Stimulated activated CD8-positive, alpha-beta memory T cell treated with anti-CD3 and anti-CD28 coated beads, Interleukin-15, amount 100 ng/mL, for 48 hours (primary cell): ENCODE measurements at places on chromosomes 5 and 9.

GRCh38 chr9:14423815-14424261 is 109.9 kb upstream of the NFIB start:
- no peak for DNase-seq

- no peak for DNase-seq
These were observed 47.0 kb upstream of the CAST start for GRCh38 chr5:96615223-96615622.

DNA sequence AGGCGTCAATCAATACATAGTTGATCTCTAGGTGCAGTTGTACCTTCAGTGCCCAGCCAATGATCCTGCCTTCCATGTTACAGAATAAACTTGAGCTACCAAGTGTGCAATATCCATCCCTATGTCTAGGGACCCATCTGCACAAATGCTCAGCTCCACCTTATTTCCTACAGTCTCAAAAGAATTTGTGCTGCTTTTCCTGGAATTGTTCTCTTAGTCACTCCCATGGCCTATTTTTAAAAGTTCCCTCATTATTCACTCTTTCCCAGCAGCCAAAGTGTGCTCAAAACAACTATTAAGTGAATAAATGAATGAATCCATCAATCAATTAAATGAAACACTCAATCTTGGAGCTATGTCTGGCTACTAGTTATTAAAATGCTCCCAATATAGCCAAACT is 14.7 kb downstream of the LIX1 start:
- DNase-seq, result no peak

DNA sequence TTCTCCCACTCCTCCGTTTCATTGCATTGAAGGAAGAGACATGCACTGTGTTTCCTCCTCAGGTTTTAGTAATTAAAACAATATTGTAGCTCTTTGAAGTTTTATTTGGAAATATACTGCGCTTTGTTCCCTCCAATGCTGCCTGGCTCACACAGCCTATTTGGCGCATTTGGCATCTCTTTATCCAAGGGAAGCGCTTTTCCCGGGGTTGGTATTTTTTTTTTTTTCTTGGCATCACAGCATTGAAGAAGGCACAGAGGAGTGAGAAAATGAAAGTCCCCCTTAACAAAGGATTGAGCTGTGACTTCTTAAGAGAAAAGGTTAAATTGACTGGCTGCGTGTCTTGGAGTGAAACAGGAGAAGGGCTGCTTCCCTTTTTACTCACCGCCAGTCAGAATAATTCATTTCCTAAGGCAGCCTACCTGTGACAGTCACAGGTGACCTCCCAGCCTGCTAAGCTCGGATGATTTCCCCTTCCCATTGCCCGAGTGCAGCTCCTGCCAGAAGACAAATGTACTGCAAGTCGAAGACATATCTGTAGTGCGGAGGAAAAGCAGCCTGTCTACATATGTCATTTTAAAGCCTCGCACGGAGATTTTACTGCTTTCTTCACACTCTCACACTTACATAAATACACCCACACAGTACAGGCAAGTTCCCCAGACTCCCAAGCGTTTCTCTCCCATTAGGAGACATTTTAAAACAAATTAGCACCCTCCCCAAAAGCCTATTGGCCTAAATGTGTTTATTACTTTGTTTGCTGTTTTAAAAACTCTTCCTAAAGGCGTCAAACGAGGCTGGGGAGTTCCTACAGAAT is 665.5 kb upstream of the ZNF608 start:
- no peak for DNase-seq

- no peak for DNase-seq
These were observed 12.4 kb upstream of the CXXC5 start for GRCh38 chr5:139635606-139636206.

DNA sequence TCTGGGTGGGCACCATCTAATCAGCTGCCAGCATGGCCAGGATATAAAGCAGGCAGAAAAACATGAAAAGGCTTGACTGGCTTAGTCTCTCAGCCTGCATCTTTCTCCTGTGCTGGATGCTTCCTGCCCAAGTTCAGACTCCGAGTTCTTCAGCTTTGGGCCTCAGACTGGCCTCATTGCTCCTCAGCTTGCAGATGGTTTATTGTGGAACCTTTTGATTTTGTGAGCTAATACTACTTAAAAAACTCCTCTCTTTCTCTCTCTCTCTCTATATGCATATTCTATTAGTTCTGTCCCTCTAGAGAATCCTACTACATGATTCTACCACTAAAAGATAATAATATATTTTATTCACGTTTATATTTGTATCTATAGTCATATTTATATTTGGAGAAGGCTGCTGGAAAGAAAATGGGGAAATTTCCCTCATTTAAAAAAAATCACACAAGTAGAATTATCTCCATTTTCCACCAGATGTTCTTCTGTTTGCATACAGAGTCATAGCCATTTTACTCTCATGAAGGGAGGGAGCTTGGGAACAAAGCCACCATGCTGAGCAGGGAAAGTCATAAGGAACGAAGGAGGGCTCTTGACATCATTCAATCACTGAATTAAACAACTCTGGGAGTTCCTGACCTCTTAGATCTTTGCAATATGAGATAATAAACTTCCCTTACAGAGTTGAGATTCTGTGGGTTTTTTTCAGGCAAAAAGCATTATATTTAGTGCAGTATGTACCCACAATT is 1137.4 kb upstream of the CDH18 start:
- DNase-seq, result no peak

GRCh38 chr5:81302596-81302995 is 1.2 kb downstream of the ZCCHC9 start:
- no peak for DNase-seq

DNA sequence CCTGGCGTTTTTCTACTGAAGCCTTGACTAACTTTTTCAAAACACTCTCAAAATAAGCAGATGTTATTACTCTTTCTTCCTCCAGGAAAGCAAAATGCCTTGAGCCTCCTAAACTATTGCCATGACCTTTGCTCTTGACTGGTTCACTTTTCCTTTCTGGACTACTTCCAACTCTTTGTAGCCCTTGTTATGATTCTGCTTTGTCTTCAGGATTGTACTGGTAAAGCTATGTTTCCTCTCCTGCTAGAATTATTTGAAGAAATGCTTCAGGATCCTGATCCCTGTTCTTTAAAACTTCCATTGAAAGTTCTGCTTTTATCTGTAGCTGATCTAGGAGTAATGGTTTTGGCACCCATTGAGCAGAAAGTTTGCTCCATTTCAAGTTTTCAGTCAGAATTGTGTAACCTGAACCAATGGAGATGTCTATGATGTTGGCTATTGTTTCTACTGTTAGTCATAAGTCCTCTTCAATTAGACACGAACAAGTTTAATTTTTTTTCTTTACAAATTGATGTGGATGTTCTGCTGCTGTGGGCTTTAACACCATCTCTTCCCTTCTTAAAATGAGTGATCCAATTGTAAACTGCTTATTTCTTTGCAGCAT is 1356.4 kb downstream of the EFNA5 start:
- DNase-seq, result no peak

DNA sequence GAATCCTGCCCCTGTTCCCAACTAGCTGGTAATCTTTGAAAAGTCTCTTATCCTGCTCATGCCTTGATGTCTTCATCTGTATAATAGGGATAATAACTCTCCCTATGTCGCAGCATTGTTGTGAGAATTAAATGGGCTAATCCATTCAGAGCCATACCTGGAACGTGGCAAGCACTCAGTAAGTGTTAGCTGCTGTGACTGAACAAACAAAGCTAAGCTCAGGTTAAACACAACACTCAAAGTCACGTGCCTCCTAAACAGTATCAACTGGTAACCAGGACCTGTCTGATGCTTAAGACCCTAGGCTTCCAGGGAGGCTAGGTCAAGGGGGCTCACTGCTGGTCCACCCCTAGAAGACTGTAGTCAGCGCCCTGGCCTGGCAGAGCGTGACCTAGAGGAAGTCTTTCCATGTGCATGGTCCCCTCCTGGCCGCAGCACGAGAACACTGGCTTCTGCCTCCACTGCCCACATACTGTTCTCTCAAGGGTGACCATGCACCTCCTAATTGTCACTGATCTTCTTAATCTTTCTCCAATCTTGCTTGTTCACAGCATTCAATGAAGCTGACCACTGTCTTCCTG is 211.1 kb downstream of the TTLL11 start:
- DNase-seq, result no peak

DNA sequence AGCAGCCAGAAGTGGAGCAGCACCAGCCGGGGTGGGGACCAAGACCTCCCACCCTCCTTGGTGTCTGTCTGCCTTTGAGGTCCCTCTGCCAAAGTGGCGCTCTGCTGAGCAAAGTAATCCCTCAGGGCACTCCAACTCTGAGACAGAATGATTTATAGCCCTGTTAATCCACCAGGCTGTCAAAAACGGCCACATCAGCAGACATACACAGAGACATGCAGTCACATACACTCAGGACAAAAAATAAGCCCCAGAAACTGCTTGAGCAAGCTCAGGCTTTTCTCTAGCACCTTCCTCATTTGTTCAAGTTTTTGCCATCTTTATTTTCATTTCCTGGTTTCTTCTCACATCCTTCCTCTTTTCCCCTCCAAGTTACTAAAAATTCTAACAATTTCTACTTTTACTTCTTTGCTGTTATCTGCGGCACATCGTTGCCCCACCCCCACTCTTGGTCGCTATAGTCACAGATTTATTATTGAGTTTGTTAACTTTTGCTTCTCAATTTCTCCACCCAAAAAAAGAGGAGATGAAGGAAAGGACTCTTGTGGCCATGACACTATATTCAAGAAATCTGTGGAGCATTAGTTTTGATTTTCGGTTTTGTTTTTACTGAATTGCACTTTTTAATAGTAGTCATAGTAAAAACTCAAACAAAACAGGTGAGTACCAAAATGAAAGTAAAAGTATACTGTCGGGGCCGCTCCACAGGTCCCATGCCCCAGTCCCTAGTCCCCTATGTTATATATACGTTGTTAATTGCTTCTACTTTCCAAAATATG is 17.4 kb upstream of the ADRB2 start:
- DNase-seq, result no peak

DNA sequence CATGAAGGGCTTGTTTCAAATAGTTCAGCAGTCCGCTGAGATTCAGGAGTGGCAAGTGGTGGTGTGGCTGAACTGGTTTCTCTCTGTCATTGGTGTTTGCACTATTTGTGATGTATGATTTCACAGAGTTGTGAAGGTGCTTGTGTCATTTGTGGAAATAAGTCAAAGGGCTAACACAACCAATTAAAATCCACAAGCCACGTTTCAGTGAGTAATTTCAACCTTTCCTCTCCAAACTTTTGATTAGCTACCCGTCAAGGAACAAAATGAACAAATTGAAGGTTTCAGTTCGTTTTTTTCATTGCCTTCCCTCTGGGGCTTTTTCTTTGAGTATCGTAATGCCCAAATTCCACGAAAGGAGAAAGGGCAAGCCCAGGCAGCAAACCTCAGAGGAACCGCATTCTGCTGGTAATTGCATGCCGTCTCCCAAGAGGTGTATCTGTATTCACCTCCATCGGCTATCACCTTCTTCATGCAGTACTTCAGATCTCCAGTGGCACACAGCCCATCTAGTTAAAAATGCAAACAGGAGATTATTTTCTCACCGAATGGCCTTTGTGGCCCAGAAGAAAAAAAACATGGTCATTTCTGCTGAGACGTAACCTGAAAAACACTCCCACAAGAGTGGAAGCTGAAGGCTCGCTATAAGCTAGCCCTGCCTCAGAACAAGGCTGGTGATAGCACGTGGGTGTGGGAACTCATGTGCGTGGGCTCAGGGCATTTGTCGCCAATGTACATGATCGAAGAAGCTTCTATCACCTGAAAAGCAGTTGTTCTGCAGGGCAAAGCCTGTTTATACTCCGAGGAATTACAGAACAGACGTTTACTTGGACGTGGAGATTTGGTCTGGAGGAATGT is 197.1 kb downstream of the NR3C1 start:
- DNase-seq, result no peak

GRCh38 chr5:155049569-155050383 is 36.2 kb downstream of the KIF4B start:
- no peak for DNase-seq

- no peak for DNase-seq
These were observed 375.0 kb upstream of the RGMB start for GRCh38 chr5:98398465-98398864.

DNA sequence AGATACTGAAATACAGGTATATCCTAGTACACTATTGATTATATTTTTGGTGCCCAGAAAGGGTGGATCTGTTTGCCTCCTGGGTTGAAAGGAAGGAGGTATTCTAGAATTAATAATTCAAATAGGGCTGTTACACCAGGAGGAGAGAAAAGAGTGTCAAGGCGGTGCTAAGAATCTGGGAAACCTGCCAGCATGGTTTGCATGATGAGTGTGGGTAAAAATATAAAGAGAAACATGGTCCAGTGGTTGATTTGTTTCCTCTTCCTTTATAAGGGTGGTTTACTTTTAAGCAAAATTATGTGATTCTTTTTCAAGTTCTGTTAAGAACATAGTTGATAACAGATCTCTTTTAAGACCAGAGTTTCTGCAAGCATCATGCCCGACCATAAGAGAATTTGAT is 69.4 kb upstream of the NFIB start:
- DNase-seq, result no peak

DNA sequence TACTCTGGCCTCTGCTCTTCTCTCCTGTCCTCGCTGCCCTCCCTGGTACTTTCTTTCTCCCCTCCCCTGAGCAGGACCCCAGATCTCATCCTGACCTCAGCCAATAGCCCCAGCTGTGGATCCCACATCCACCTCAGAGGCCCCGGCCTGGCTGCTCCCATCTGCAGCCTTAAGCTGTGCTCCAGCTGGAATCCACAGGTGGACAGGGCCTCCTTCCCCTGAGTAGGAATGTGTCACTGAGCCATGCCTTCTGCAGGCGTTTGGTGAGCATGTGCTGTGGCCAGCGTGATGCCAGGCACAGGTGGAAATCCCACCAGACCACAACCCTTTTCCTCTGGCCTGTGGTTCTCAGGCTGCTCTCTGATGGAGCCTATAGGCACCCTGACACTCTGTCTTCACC is 68.9 kb downstream of the C5orf15 start:
- no peak for DNase-seq

- no peak for DNase-seq
These were observed 212.3 kb downstream of the PALM2AKAP2 start for GRCh38 chr9:109992293-109992692.

DNA sequence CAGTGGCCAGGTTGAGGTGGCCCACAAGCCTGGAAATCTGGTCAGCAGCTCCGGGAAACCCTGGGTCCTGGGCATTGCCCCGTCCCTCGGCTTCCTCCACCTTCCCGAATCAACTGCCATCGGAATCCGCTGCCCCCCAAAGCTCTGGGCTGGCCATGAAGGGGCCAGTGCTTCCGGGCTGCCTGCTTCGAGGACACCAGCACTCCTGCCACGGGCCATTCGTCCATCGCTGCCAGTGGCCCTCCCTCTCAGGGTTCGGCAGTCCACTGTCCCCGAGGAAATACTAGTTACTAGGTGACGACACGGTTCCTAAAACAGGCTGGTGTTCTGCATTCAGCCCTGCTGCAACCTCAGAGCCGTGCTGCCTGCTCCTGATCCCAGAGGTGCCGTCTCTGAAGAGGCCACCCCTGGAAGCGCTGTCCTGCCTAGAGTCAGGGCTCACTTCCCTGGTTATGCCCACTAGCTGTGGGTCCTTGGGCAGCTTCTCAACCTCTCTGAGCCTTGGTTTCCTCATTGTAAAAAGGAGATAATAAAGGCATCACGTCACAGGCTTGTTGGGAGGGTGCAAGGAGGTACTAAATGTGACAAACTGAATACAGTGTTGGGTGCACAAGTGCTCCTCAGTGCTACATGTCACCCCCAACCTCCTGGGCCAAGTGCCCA is 3.5 kb upstream of the WDR5 start:
- no peak for DNase-seq
